Esophagus muscularis mucosa (tissue), 4 donors: ENCODE measurements at places on chromosomes 6 and 20.

- DNase-seq, result no peak
Observed at GRCh38 chr20:33443006-33443511, 504 bp downstream of the SNTA1 start.

- no peak for DNase-seq
Observed at GRCh38 chr6:91106083-91106482, 519.2 kb upstream of the MAP3K7 start.

- peak; percentile 70 for DNase-seq
Observed at GRCh38 chr6:11798538-11798937, 19.9 kb upstream of the ADTRP start.

DNA sequence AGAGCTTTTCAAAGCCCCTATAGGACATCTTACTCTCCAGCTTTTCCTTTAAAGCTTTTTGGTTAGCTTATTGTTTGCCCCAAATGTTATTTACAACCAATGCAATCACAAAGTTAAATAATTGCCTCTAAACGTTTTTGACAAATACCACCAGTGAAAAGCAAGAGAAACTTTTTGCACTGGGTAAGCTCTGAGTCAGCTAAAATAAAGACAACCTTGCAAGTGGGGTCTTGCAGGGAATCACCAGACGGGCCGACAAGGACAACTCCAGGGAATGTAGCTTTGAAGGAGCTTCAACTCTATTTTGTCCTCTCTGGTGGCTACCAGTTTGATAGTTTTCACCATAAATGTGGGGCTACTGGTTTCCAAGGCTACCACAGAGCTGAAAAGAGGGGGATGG is 14.7 kb upstream of the PSMF1 start:
- DNase-seq, result peak; percentile 8

- DNase-seq, result no peak
Observed at GRCh38 chr6:162343936-162344645, 383.5 kb downstream of the PRKN start.

DNA sequence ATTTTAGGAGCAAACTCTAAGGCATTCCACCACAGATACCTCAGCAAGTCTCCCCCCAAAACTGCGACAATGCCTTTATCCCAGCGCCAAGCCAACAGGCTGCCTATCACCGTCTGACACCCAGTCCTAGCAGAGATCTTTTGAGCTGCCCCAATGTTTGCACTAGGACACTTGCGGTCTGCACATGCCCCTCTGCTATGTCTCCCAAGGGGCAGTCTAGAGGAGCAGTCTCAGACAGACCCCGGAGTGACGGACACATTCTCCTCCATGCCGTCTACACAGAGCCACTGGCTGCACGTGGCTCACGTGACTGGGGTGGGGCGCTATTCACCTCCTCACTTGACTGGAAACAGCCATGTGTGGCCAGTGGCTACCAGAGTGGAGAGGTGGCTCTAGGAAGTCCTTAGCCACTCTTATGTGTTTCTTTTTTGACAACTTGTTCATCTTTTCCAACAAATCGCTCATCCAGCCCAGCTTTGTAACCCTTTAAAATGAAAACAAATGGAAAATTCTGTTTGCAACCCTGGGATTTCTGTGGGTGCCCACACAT is 16.0 kb downstream of the DIDO1 start:
- DNase-seq, result no peak
